ENCODE measurements at places on chromosomes 3 and 15.

DNA sequence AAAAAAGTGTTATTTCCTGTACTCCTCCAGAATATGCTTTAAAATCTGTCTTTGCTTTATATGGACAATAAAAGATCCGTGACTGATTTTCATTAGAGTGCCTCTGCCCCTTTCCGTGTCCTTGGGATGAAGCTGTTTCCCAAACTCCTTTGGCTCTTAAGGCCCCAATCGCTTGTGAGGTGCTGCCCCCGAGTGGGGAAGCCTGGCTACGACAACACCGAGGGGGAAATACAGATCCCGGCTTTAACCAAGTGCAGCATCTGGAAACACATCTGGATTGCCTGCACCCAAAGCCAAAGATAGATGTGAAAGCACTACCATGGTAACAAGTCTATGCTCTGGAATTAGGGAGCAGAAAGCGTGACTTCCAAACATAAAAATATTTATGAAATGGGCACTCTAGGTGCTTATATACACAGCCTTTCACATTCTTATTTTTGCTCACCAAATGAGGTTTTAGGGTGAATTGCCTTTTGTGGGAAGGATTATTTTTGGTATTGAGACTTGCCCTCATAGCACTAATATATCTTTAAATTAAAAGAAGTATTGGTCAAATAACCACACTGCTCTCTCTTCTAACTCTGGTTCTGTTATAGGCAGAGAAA lies 40.6 kb upstream of the ADCY5 start:
- DNase-seq: no peak

DNA sequence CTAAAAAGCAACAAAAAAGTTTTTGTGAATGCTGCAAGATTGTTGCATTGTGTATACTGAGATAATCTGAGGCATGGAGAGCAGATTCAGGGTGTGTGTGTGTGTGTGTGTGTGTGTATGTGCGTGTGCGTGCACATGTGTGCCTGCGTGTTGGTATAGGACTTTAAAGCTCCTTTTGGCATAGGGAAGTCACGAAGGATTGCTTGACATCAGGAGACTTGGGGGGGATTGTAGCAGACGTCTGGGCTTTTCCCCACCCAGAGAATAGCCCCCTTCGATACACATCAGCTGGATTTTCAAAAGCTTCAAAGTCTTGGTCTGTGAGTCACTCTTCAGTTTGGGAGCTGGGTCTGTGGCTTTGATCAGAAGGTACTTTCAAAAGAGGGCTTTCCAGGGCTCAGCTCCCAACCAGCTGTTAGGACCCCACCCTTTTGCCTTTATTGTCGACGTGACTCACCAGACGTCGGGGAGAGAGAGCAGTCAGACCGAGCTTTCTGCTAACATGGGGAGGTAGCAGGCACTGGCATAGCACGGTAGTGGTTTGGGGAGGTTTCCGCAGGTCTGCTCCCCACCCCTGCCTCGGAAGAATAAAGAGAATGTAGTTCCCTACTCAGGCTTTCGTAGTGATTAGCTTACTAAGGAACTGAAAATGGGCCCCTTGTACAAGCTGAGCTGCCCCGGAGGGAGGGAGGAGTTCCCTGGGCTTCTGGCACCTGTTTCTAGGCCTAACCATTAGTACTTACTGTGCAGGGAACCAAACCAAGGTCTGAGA lies 4.7 kb downstream of the BHLHE40 start:
- no peak for DNase-seq

- no peak for DNase-seq
These were observed 11.4 kb downstream of the CCDC12 start for GRCh38 chr3:46965151-46965550.

DNA sequence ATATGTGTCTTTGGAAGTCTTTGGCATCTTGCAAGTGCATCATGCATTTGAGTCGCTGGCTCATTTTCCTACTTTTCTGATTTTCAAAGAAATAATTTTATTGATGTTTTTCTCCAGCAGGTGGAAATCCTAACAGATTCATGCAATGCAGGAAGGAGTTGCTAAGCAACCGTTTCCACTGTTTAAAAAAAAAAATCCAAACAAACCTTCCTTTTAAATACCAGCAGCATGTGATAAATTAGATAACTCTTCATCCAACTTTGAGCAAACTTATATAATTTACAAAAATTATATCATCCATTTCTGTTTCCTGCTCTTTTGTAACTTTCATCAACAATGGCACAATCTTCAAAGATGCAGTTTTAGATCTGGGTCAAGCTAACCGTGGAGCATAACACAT lies 364.1 kb downstream of the MFSD1 start:
- DNase-seq: no peak

GRCh38 chr15:57743424-57743823 lies 36.9 kb downstream of the POLR2M start:
- no peak for DNase-seq

GRCh38 chr15:63968700-63969099 lies 77.6 kb downstream of the DAPK2 start:
- DNase-seq: no peak

- no peak for DNase-seq
These were observed 57.7 kb downstream of the PIK3R4 start for GRCh38 chr3:130688697-130689470.

GRCh38 chr3:48546203-48546829 lies 10.3 kb downstream of the PFKFB4 start:
- no peak for DNase-seq

DNA sequence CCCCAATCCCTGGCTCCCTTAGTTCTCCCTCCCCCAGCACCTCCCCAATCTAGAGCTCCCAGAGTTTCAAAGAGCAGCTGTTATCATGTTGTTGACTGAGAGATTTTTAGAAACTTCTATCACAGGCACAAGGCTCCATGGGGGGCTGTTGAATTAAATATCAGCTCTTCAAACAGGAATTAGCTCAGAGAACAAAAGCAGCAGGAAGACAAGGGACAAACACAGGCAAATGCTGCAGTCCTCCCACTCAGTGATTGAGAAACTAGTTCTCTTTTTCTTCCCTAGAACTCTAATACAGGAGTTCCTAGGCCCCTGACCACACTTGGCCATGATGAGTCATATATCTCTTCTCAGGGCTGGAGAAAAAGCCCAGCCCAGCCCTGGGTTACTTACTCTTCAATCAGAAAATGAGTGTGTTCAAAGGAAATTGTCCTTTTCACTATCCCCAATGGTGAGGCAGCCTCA lies 262.1 kb downstream of the IGSF11 start:
- DNase-seq: no peak

- no peak for DNase-seq
These were observed 7.4 kb upstream of the SH3BP5 start for GRCh38 chr3:15339786-15340215.

DNA sequence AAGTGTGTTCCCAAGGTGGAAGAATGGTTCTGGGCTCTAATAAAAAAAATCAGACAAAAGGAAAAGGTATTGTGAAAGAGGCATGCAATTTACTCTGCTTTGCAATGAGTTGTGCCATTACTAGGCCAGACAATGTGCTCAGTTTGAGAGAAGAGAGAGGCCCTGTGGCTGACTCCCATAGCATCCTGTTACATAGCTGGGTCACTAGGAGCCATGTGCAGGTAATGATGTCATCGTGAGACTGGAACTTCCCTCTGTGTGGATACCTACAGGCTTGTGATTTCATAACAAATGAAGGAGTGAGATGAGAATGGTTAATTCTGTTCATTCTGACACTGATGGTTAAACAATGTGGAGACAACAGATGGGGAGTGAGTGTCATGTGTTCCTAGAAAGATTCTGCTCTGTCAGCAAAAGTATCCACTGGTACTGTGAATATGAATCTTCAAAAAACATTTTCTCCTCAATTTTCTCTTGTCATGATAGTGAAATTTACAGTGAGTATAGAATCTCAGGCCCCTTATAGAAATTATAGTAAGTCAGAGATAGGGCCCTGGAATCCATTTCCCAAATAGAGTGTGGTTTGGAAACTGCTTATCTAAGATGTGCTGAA lies 648.7 kb upstream of the DPPA4 start:
- DNase-seq: no peak

- DNase-seq: no peak
These were observed 90.7 kb downstream of the NR2F2 start for GRCh38 chr15:96421178-96421601.

DNA sequence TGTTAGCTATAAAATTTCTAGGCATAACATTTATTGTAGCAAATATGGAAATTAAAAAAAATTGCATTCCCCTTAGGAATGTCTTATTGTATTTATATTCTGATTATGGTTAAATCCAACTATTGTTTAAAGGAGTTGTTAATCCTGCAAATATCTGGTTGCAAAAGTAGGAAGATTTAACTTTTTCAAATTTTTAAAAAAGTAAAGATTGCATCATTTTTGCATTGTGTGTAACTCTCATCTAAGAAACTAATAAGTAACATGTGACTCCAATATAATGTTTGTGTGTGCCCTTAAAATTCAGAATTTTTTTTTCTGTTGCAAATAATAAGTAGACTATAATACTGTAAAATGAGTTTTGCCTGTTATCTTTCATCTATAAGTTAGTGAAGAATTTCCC lies 204.1 kb upstream of the DPH6 start:
- DNase-seq: no peak

DNA sequence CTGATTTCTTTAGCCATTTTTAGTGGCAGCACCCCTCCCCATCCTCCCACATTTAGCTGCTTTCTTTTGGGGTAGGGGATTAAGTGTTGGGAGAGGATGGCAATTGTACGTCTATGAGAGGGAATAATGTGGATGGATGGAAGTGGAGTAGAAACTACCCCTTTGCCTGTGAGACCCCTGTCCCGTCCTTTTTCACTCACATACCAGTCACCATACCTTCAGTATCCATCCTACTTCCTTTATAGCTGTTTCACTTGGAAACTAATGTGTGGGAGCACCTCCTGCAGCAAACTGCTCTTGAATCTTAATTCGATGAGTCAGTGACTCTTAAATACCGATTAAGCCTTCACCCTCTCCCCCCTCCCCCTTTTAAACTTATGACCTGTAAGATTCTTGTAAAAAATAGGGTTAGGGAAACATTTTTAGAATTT lies 730 bp downstream of the SPRED1 start:
- DNase-seq: no peak

DNA sequence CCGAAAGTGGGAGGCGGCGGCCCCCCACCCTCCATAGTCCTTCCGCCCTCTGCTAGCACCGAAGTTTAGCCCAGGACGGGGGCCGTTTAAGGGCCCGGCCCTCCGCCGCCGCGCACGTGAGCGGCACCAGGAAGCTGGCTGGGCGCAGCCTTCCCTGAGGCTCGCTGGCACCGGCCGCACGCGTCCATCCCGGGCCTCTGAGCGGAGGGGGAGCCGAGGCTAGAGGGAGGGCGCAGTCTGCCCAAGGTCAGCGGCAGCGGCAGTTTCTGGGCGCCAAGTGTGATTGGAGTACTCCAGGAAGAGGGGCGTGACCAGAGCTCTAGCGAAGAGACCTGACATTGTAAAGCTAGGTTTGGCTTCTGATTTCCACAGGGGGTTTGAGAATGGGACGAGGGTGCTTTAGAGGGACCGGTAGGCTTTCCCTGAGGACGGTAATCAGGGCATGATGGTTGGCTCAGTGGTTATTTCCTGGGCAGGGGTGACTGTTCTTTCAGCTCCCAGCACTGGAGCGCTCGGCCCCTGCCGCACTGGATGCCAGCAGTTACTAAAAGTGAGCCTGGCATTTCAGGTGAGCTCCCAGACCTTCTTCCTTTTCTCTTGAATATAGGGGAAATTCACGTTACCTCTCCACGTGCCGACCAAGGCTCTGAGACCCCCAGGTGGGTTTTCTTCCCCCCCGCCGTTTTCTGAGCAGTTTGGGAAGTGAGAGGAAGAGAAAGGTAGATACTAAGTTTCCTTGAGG lies 853 bp downstream of the TEX264 start:
- no peak for DNase-seq

- DNase-seq: no peak
These were observed 53.4 kb downstream of the ITGA11 start for GRCh38 chr15:68378595-68378994.

DNA sequence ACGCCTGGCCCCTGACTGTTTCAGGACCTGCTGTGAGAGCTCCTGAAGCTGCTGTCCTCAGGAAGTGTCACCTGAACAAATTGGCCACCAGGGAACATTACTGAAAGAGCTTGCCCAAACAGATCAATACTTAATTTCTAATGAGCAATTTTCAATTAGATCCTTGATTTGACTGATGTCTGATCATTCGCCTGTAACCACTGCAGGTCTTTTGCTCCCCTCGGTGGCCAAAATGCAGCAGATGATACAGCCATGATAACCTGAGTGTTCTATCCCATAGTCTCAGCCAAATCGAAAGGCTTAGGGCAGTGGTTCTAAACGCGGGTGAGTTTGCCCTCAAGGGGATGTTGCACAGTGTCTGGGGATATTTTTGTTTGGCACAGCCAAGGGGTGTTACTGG lies 57.6 kb upstream of the MEX3B start:
- DNase-seq: no peak

DNA sequence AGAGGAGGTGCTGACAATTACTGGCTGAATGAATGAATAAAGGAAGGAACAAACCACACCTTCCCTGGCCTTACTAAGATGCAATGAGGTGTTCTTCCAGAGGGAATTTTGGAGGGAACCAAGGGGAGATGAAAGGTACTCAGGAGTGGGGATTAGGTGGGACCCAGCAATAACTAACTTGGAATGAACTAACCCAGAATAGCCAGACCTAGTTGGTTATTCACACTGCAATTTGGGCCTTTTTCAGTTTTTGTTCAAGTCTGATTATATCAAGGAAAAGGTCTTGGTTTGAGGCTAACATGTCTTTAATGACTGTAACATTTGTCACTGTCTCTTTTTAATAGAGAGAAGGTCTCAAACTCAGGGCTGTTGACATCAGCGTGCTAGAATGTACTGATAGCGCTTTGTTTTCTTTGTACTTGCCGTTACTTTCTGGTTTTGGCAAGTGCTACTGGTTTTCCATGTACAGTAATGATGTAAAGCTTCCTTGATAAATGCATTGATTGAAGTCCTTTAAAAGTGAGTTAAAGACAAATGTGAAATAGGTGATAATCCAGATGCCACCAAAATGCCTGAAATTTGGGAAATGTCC lies 3.2 kb upstream of the PLXND1 start:
- DNase-seq: no peak

- DNase-seq: no peak
These were observed 28.8 kb downstream of the CYP8B1 start for GRCh38 chr3:42846685-42847522.

DNA sequence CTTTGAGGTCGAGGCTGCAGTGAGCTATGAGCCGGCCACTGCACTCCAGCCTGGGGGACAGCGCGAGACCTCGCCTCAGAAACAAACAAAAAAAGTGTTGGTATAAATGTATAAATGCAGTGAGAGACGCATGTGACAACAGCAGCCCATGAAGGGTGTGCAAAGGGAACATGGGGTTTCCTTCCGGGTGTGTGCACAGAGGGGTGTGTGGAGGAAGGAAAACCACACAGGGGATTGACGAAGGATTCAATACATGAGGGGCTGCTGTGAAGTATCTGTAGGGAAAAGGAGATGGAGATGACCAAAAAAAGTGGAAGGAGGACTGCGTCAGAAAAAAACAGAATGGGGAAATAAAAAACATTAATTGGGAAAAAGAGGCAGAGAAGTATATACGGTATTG lies 1.1 kb downstream of the MTFMT start:
- no peak for DNase-seq

GRCh38 chr3:198081421-198081844 lies 121.4 kb downstream of the LMLN start:
- no peak for DNase-seq

- no peak for DNase-seq
These were observed 28.9 kb downstream of the CSTA start for GRCh38 chr3:122353893-122354401.
